ENCODE measurements at places on chromosomes 5 and 9. TPM values are rescaled to one million over a fixed set of nuclear protein-coding genes. Genes with fewer than 3 reads are reported as not detected.

LRRTM2 gene
- 0.11 TPM for polyA plus RNA-seq

MACROH2A1 gene
- polyA plus RNA-seq: 119 TPM

SLC38A9 gene
- 9.7 TPM for polyA plus RNA-seq

PAIP2 gene
- 41.6 TPM for polyA plus RNA-seq

PCA3 gene
- not detected for polyA plus RNA-seq

ZNG1F gene
- 3.1 TPM for polyA plus RNA-seq

ZNF79 gene
- 1.9 TPM for polyA plus RNA-seq

Measured in adipose tissue (tissue), 3 donors.